ENCODE measurements at places on chromosomes 1 and 21.
A peak's percentile ranks its signal among the peaks of the same experiment; 100 is the strongest.

GRCh38 chr1:30681782-30682181, 41.6 kb downstream of the MATN1 start:
- DNase-seq, result no peak

GRCh38 chr1:31775210-31775999, 11.3 kb upstream of the ADGRB2 start:
- DNase-seq, result no peak

GRCh38 chr1:209627027-209627731, 25.0 kb downstream of the LAMB3 start:
- no peak for DNase-seq

GRCh38 chr1:195462646-195463045, 1145.6 kb downstream of the KCNT2 start:
- no peak for DNase-seq

GRCh38 chr1:44260792-44261170, 47.5 kb downstream of the DMAP1 start:
- DNase-seq, result no peak

GRCh38 chr1:16134066-16134801, 21.6 kb downstream of the EPHA2 start:
- no peak for DNase-seq

DNA sequence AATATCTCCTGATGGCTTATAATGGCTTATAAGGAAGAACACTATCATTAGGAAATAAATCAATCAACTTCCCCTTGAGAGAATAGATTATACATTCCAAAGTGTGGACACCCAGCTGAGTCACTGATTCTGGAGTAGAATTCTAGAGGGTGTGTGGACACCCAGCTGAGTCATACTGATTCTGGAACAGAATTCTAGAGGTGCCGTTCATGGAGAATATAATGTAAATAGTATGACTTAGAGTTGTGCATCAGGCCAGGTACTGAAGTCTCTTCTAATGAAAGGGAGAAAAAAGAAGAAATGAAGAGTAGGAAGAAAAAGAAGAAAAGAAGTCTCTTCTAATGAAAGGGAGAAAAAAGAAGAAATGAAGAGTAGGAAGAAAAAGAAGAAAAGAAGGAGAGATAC, 2.4 kb upstream of the USP33 start:
- no peak for DNase-seq

DNA sequence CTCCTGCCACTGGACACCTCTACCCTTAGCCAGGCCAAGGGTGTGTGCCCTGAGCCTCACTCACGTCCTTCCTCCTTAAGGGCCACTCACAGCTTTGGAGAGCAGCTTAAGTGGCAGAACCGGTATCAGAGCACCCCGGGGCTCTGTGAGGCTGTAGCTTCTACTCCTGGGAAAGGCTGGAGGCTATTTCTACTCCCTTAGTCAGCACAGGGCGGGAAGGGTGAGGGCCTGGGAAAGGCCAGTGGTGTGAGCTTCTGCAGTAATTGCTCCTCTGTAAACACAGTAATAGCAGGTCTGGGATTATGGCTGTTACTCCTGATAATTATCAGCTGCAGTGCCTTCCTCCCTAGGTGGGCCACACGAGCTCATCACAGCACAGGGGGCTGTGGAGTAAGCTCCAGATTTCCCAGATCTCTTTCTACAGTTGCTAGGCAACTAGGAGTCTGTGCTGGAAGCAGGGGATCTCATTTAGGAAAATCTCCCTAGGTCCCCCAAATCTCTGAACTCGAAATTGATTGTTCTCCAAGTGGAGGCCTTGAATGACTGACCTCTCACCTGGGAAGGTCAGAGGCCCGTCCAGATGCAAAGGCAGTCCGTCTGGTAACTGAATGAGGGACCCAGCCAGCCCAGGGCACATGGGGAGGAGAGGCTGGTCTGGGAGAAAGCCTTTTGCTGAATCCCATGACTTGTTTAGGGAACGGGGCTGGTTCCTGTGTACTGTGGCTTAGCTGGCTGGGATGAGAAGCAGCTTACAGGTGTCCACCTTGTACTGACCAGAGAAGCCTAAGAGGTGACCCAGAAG, 29.3 kb downstream of the IER5 start:
- DNase-seq, result no peak

GRCh38 chr1:180366371-180367068, 135.9 kb downstream of the ACBD6 start:
- DNase-seq, result no peak

- no peak for DNase-seq
Measured at GRCh38 chr1:147613506-147613905, 56.8 kb downstream of the ACP6 start.

GRCh38 chr1:171610385-171610784, 11.7 kb upstream of the MYOCOS start:
- DNase-seq, result no peak

- no peak for DNase-seq
Measured at GRCh38 chr21:33133892-33134291, 64.0 kb downstream of the OLIG1 start.

DNA sequence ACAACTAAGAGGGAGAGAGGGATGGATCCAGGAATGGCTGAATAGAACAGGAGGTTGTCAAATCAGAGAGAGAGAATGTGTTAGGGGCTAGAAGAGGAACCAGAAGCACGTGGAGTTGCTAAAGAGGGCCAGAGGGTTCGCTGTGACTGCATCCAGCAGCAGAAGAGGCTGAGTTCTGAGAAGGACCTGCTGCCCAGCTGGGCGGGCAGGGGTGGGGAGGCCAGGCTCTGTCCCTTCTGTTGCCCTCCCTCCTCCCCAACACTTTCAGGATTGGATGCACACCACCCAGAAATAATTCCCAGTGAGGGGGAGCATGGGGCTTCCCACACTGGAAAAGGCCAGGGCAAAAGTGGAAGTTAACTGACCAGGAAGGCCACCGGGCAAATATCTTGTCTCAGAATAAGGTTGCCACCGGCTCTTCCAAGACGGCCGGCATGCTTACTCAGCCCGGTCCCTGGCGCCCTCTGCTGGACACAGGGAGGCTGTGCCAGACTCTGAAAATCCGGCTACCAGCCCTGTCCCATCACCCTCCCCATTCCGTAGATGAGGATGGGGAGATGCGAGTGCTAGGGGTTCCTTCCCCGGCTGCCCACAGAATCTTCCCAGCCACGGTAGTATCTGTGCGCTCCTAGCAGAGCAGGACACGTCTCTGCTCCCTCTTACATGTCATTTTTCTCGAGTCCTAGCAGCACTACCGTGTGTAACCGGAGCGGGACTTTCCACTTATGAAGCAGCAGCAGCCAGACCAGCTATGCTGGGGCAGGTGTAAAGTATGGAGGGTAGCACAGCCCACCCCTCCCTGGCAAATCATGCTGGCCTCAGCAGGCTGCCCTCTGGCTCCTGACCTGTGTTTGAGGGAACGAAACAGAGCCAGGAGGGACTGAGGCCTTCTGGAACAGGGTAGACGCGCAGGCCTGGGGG, 46.8 kb upstream of the A3GALT2 start:
- peak; percentile 89 for DNase-seq

- DNase-seq, result no peak
Measured at GRCh38 chr1:30654188-30654587, 69.2 kb downstream of the MATN1 start.

GRCh38 chr1:211893260-211893659, 62.7 kb upstream of the LPGAT1 start:
- DNase-seq, result no peak

GRCh38 chr1:51675177-51675780, 58.4 kb downstream of the OSBPL9 start:
- no peak for DNase-seq

- DNase-seq, result no peak
Measured at GRCh38 chr21:36155603-36156338, 853 bp upstream of the DOP1B start.

- no peak for DNase-seq
Measured at GRCh38 chr1:48469616-48470480, 2.2 kb downstream of the SPATA6 start.

DNA sequence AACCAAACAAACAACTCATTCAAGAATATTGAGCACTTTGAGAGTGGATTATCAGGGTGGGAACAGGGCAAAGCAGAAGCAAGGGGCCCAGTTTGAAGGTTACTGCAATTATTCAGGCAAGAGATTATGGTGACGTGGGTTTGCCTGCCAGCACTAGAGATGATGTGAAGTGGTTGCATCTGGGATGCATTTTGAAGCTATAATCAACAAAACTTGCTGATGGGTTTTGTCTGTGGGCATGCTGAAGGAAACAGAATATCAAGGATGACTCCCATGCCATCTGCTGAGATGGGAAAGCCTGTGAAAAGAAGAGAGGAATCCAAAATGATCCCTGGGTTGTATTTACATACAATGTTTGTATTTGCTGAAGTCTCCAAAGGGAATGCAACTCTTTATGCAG, 224.3 kb upstream of the GREM2 start:
- no peak for DNase-seq

DNA sequence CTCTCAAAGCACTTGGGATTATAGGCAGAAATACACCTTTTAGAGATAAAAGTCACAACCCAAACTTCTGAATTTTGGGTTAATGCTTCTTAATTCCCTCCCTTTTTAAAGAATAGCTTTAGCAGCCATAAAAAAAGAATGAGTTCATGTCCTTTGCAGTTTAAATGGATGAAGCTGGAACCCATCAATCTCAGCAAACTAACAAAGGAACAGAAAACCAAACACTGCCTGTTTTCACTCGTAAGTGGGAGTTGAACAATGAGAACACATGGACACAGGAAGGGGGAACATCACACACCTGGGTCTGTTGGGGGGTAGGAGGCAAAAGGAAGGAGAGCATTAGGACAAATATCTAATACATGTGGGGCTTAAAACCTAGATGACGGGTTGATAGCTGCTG, 55.8 kb downstream of the SLC27A3 start:
- no peak for DNase-seq

- DNase-seq, result no peak
Measured at GRCh38 chr1:68113966-68114365, 63.5 kb upstream of the DIRAS3 start.

DNA sequence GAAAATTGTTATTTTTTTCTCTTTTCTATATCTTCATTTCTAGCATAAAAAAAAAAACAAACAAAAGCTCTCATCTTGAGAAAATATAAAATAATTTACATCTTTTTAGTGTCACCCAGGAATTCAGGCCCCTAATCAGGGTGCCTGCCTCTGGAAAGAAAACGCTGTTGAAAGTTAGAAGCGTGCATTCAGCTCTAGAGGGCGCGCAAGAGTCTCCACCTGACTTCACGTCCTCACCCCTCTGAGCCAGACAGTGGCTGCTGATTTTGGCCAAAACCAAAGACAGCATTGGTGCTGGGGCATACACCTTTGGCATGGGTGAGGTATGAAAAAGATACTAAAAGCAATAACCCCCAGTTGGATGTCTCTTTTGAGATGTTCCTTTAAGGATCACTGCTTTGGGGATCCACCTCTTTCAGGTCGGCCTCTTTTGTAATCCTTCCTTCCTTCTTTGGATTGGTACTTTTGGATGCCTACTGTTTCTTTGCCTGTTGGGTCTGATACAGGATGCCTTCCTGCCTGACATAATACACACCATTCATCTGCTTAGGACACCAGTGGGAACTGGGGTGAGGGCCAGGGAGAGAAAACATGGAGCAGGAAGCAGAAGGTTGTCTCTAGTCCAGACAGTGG, 77.6 kb upstream of the CHRM3 start:
- DNase-seq, result peak; percentile 36

DNA sequence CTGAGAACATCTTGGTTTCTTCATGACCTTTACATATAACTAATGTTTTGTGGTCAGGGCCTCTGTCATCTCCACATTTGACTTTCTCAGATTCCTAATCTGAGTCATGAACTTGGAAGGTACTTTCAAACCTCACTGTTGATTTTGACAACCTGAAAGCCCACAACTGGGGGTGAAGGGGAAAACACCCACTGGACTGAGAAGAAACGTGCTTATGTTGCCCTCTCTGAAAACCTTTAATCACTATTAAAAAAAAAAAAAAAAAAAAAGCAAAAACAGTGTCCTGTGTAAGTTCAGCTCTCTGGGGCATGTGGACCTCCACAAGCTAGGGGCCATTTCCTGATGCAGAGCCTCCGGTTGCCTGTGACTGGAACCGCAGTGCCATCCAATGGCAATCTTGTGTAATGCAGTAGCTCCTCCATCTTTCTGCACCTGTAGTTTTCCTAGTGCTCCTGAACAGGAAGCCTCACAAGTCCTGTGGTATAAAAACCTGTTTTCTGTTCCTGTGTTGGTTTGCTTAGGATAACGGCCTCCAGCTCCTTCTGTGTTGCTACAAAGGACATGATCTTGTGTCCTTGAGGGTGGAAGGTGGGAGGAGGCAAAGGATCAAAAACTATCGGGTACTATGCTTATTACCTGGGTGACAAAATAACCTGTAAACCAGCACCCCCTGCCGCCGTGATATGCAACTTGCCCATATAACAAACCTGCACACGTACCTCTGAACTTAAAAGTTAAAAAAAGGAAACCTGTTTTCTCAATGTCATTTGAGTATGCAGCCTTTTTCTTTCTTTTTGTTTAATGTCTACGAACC, 124.5 kb downstream of the ZNF648 start:
- DNase-seq, result peak; percentile 34

DNA sequence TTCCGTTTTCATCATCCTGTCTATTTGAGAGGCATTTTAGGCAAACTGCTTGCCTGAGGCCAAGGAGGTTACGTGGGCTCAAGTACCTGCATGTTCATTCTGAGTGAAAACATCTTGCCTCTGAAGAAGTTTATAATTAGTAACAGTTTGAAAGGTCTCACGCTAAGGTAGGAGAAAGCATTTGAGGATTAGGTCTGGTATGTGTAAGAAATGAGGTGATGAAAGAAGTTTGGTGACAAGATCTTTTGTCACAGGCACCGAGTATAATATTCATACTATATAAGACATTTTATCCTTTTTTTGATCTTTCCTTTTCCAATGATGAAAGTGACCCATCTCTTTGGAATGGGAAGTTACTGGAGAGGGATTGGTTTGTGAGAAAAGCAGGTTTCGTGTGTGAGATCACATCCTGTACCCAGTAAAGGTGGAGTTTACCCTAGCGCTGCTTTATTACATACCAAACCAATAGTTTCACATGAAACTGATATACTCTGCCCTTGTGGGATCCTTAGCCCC, 98.7 kb upstream of the PDC start:
- DNase-seq, result no peak

GRCh38 chr1:237071641-237072420, 29.8 kb downstream of the RYR2 start:
- DNase-seq, result no peak
